NCI-H2227 treated with DMSO at 0.1 percent for 48 hours (cell line): ENCODE measurements at places on chromosomes 1 and 21.

- no peak for DNase-seq
Observed at GRCh38 chr21:42480736-42481135, 15.3 kb downstream of the RSPH1 start.

GRCh38 chr1:206578068-206578977 lies 33.9 kb downstream of the EIF2D start:
- no peak for DNase-seq

- DNase-seq: no peak
Observed at GRCh38 chr21:39084073-39084472, 99.2 kb downstream of the PSMG1 start.

GRCh38 chr1:8261398-8261762 lies 56.5 kb upstream of the SLC45A1 start:
- no peak for DNase-seq

DNA sequence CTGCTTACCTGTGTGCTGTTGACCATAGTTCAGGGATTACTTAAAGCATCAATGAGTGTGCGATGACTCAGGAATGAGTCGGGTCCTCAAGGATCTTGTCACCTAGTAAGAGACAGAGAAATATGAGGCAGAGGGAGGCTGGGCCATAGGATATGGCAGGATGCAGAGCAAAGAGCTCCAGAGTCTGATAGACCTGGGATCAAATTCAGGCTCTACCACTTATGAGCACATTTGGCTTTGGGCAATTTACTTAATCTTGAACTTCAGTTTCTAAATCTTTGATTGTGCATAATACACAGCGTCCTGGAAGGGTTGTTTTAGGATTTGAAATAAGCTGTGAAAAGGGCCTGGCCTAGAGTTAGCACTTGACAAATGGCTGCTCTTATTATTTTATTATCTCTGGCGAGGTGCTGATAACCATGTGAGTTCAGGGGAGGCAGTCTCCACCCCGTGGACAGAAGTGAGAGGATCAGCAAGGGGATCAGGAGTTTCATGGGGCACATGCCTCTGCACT lies 94.5 kb downstream of the ROR1 start:
- no peak for DNase-seq

DNA sequence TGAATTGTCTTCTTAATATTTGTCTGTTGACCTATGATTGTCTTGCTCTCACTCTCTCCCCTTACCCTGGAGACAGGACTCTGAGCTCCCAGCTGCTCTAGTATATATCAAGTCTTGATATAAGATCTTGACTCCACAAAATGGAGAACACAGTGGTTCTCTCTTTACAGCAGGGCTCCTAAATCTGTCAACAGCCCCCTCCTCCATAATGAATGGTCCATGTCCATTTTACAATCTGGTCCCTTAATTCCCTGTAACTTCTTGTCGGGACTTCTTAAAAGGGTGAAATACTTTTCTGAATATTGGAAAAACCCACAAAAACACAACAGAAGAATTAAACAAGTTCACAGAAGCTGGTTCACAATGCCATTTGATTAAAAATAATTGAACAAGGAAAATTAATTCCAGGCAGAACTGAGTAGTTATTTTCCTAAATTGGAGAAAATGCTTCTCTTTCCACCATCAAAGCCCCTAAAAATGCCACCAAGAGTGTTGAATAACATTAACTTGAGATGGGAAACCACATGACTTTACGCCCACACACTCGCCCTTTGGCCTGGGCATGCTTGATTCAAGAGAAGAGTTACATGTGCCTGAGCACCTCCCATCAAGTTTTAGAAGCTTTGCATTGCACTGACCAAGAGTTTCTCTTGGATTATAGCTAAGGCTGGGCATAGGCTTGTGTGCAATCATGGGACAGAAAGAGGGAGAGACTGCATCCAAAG lies 109.8 kb downstream of the TOMM20 start:
- DNase-seq: no peak

DNA sequence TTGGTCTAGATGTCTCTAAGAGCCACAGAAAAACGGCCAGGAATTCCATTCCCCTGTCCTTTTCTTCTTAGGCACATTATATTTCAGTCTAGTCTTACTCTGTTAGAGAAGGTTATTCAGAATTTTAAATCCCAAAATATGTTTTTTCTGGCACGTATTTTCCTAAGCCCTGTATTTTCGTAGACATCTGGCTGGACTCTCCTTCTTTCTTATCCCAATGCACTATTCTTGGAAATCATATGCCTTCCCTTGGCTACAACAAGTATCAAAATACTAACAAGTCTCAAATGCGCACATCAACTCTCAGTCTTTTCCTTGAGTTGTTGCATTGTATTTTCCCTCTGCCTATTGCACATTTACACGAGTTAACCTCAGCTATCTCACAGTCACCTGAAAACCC lies 96.2 kb downstream of the DPYD start:
- DNase-seq: no peak
